WTC11 (cell line): ENCODE measurements at places on chromosomes 11 and 22. TPM values are rescaled to one million over a fixed set of nuclear protein-coding genes. Genes with fewer than 3 reads are reported as not detected.

GRCh38 chr11:22042081-22042480, 150.8 kb upstream of the ANO5 start:
- DNase-seq: no peak

GRCh38 chr11:74024261-74025029, 15.6 kb upstream of the UCP3 start:
- DNase-seq: no peak

Gene WNT11
- total RNA-seq: 0.32 to 0.89 TPM (median 0.79 TPM) in 3 replicates

DNA sequence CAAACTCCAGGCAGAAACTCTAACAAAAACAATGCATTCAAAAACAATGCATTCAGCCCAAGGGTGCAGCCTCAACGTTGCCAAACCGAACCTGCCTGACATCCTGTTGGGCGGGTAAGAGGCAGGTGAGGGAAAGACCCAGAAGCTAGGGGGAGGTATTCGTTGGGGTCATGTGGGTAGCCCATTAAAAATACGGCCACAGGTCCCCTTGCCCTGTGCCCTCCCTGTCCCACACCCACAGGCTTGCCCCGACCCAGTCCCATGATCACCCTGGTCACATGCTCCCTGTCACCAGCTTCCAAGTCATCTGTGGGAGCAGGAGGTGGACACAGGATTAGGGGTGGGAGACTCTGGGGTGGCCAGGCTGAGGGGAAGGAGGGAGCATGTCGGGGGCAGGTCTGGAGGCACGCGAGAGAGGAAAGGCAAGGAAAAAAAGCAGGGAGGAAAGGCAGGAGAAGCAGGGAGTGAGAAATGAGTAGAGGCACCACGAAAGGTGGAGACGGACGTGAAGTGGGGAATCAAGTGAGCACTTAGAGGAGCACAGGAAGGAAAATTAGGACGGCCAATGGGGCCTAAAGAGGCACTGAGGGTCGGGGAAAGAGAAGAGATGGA, 683 bp downstream of the PLA2G6 start:
- no peak for DNase-seq
